Fibroblast of lung (primary cell): ENCODE measurements at places on chromosomes 5 and 9. TPM values are rescaled to one million over a fixed set of nuclear protein-coding genes. Genes with fewer than 3 reads are reported as not detected.

GRCh38 chr9:90815944-90816357, 14.3 kb downstream of the SYK start:
- no peak for DNase-seq

- DNase-seq: no peak
Measured at GRCh38 chr5:139822553-139823425, 27.2 kb downstream of the PSD2 start.

DNA sequence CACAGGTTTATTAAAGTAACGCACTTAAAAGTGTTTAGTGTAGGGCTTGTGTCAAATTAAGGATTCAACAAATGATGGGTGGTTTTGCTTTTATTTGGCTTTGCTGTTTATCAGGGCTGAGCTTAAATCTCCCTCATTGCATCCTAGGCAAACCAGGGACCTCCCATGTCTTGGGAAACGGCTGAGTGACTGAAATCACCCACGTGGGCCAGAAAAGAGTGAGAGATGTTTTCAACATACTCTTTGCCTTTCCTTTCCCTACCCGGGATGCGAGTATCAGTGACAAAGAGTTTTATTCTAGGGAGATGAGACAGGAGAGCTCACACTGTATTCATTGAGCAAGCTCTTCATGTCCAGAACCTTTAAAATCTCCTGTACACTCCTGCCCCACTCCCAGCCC, 23.3 kb downstream of the KCNMB1 start:
- no peak for DNase-seq

GRCh38 chr5:170421826-170422225, 32.7 kb upstream of the KCNMB1 start:
- DNase-seq: no peak

- DNase-seq: peak; percentile 70
Measured at GRCh38 chr9:89179540-89179894, 899 bp upstream of the SHC3 start.

GRCh38 chr5:175471196-175471595, 7.2 kb upstream of the SFXN1 start:
- no peak for DNase-seq

GRCh38 chr9:97564291-97565175, 63.1 kb downstream of the TMOD1 start:
- DNase-seq: peak; percentile 79

- DNase-seq: no peak
Measured at GRCh38 chr5:160116991-160117390, 2.3 kb downstream of the PWWP2A start.

GRCh38 chr5:56160723-56161438, 72.2 kb downstream of the ANKRD55 start:
- no peak for DNase-seq

DNA sequence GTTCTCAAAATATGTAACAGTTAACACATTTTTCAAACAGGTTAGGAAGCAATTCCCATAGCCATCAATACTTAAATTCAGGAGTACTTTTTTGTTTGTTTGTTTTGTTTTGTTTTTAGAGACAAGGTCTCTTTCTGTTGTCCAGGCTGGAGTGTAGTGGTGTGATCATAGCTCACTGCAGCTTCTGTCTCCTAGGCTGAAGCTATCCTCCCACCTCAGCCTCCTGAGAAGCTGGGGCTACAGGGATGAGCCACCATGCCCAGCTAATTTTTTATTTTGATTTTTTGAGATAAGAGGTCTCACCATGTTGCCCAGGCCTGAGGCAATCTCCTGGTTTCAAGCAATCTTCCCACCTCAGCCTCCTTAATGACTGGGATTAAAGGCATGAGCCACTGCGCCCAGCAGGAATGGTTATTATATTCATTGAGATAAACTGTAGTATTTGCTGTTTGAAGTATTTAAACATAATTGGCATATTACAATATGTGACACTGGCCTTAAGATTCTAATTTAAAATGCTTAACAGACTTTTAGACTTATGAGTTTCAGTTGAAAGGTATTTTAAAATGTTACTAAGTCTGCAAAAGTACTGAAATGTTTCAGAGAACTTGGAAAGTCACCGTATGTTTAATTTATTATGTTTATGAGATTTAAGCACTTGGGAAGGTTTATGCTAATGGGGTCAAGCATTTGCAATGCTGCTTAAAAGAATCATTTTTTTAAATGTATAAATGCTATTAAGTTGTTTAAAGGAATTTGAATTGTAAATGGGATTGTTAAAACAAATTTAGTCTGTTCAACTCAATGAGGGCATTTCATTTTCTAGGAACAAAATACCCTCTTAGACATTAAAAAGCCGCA, 17.0 kb downstream of the UTP15 start:
- no peak for DNase-seq

The INSL4 gene
- not detected in 2 replicates for total RNA-seq

The PHF24 gene
- total RNA-seq: under 0.01 and 0.17 TPM in 2 replicates
